Mammary epithelial cell (primary cell): ENCODE measurements at places on chromosomes 4 and X.
A peak's percentile ranks its signal among the peaks of the same experiment; 100 is the strongest.

GRCh38 chr4:54517781-54518444, 139.8 kb upstream of the KIT start:
- DNase-seq, result no peak

DNA sequence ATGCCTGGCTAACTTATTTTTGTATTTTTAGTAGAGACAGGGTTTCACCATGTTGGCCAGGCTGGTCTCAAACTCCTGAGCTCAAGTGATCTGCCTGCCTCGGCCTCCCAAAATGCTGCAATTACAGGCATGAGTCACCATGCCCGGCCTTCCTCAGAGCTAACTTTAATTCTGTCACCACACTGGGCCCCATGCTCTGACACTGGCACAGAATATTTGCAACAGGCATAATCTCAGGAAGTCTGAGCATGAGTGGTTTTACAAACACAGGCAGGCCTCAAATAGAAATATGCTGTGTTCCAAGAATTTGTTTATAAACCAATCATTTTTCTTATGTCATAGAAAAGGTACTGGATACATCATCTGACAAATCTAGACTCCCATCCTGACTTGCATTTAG, 32.7 kb upstream of the FAM9C start:
- DNase-seq, result no peak

GRCh38 chr4:13432453-13432852, 51.7 kb downstream of the RAB28 start:
- DNase-seq, result no peak

DNA sequence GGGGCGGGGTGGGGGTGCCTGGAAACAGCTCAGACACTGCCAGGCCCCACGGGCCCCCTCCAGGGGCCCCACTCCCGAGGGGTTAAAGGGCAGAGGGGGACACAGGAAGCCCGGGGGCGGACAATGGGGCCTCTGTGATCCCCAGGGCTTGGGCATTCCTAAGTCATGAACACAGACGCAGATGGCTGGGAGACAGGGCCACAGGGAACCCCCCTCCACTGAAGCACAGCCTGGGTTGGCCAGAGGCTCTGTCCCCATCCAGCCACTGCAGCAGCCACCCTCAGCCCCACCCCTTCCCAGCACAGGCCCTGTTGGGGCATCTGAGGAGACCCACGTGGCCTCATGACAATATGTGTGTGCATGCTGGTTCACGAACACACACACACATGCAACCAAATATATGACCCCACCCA, 3.9 kb downstream of the L1CAM start:
- DNase-seq, result peak; percentile 50

GRCh38 chr4:48746608-48747362, 33.3 kb downstream of the FRYL start:
- DNase-seq, result peak; percentile 39

DNA sequence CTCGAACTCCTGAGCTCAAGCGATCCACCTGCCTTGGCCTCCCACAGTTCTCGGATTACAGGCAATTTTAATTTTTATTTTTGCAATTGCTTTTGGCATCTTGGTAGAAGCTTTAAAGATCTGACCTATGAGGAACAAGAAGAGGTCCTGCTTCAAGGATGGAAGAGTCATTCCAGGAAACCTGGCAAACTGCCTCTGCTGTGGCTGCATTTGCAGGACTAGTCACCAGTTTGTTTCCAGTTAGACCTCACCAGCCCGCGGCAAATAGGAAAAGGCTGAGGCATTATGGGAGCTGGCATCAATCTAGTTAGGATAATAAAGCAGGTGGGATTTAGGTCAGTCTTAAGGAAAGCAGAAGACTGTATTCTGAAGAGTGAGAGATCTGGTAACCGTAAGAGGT, 51.9 kb upstream of the LAS1L start:
- no peak for DNase-seq

GRCh38 chr4:48506716-48507115, 16.7 kb downstream of the ZAR1 start:
- no peak for DNase-seq

DNA sequence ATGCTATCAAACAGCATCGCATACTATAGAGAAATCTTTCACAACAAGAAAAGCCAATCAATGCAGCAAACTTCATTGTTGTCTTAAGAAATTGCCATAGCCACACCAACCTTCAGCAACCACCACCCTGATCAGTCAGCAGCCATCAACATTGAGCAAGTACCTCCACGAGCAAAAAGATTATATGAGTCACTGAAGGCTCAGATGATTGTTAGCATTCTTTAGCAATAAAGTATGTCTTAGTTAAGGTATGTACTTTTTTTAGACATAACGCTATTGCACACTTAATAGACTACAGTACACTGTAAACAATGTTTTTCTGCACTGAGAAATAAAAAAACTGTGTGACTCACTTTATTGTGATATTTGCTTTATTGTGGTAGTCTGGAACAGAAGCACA, 37.8 kb upstream of the FUNDC1 start:
- peak; percentile 78 for DNase-seq

DNA sequence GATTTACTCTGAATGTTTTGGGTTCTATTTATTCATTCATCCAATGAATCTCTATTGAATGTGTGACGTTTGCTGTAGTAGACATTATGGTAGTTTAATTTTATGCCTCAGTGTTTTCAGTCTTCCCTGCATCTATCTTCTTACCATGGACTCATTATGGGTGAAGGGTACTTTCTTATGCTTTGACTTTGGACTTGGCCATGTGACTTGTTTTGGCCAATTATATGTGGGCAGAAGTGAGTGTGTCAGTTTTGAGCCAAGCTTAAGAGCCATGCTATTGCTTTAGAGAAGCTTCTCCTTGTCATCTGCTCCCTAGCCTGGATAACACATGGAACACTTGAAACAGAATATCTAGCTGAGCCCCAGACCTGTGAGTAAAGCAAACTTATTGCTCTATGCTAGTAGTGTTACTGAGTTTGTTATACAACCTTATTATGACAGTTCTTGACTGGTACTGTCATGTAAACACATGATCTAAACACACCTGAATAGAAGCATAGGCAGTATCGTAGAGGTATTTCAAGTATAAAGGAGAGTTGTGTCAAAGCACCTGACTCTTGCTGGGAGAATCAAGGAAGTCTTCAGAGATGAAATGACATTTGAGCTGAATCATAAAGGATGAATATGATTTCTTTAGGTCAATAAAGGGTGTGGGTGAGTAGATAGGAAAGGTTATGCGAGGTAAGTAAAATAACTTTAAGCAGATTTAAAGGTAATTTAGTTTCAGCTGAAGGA, 128.4 kb downstream of the NAA11 start:
- DNase-seq, result no peak

- DNase-seq, result no peak
These were observed 170.6 kb downstream of the TMA16 start for GRCh38 chr4:163665101-163665500.

DNA sequence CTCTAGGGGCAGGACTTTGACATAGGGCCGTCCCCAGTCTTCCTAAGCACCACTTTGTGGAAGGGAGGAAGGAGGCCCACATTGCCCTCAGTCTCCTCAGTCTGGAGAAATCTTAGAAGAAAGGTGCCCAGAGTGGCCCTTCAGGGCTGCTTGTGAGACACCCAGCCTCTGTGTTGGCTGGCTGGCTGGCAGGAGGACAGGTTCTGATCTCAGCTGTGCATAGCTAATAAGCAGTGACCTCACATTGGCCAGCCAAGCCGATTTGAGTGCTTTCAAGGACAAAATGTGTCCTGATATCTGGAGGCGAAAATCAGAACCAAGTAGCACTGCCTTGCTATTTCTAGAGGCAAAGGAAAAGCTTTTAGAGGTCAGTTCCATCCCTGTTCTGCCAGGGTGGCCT, 211.5 kb downstream of the BCOR start:
- no peak for DNase-seq

DNA sequence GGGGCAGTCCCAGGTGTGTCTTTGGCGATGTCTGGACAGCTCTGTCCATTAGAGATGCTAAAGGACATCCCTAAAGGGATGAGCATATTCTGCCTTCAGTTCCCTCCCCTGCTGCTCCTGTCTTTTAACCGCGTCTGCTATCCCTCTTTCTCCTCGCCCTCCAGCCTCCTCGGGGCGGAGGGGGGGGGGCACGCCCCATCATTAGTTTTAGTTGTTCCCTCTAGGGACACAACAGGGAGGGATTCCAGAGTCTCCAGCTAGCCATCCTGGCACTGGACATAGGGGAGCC, 1.1 kb downstream of the MSL3 start:
- DNase-seq, result no peak

DNA sequence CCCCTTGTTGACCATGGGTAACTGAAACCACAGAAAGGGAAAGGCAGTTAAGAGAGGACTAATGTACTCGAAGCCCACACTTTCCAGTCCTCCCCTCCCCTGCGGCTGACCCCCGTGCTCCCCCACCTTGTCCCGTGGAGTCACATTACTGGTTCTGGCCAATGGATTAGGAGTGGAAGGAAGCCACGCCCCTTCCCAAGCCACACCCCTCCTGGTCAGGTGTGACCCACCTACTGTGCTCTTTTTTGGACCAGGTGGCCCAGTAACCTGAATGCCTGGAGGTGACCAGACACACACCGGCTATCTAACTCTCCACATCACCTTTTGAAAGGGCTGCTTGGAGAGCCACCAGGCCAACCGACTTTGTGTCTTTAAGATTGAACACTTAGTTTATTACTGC, 109.3 kb upstream of the MSX1 start:
- DNase-seq, result no peak

- no peak for DNase-seq
These were observed 45.6 kb upstream of the USP46 start for GRCh38 chr4:52704661-52705060.

GRCh38 chr4:163447481-163447880, 26.1 kb downstream of the TKTL2 start:
- DNase-seq, result no peak

GRCh38 chr4:183449193-183449882, 4.9 kb downstream of the CDKN2AIP start:
- DNase-seq, result no peak

GRCh38 chr4:57504139-57504538, 394.0 kb upstream of the IGFBP7 start:
- no peak for DNase-seq

- no peak for DNase-seq
These were observed 160.2 kb downstream of the PALLD start for GRCh38 chr4:168656946-168657473.

DNA sequence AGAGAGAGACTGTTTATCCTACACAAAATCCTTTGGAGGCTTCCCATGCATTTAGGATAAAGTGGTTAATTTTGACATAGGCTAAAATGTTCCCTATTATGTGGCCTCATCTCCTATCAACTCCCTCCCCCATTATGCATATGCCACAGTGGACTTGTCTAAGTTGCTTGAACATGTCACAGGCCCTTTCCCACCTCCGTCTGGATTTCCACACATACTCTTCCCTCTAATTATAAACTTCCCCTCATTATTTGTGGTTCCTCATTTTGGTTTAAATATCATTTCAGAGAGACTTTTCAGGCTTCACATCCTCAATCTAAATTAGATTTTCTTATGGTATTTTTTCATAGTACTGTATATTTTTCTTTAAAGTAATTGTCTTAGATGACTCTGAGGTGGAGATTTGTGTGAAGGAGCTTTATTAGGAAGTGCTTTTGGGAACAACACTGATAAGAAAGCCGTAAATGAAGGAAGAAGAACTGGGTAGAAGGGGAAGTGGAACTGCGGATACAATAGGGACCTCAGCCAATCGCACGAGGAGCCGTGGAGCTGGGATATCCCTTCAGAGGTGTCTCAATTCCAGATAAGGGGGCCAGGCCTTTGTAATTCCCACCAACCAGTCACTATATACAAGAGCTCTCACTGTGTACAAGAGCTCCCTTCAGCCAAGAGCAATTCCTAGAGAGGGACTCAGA, 7.9 kb downstream of the C4orf17 start:
- no peak for DNase-seq

- no peak for DNase-seq
These were observed 1.0 kb upstream of the ANKRD17 start for GRCh38 chr4:73259571-73260090.

DNA sequence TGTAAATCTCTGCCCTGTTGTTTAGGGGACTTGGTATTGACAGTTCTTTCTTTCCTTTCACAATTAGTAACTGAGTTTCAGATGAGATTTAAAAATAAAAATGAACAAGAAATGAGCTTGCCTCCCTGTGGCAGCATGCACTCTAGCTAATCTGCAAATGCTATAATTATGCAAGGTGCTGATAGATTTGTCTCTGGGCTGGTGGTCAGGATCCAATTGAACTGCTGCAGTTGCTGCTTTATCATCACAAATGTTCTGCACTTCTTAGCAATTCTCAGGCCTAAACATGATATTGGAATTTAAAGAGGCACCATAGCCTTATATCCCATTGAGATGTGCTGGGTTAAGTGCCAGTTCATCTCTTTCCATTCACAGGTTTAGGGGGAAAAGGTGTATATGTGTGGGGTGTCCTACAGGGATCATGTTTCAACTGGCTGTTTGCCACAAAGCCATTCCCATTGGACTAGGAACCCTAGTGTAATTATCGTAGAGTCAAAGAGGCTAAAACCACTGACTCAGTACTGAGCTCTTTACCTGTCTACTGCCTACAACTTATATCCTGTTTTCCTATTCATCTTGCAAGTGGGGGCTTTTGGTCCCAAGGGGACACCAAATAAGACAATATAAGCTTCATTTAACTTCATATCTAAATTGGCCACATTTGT, 260.3 kb upstream of the TEX13A start:
- DNase-seq, result no peak

DNA sequence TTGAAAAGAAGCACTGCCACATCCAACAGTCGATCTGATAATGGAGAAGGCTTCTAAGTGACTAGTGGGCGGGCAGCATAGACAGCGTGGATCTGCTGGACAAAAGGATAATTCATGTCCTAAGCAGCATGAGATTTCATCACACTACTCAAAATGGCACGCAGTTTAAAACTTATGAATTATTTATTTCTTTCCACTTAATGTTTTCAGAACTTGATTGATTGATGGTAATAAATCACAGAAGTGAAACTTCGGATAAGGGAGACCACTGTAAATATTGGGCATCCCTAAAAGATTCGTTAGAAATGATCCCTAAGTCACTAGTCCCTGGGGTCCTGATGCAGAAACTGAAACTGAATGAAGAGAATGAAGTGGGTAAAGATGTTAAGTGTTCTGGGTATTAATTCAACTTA, 93.0 kb upstream of the ANK2 start:
- DNase-seq, result no peak

- DNase-seq, result no peak
These were observed 51.7 kb downstream of the SLC7A11 start for GRCh38 chr4:138190452-138190858.

DNA sequence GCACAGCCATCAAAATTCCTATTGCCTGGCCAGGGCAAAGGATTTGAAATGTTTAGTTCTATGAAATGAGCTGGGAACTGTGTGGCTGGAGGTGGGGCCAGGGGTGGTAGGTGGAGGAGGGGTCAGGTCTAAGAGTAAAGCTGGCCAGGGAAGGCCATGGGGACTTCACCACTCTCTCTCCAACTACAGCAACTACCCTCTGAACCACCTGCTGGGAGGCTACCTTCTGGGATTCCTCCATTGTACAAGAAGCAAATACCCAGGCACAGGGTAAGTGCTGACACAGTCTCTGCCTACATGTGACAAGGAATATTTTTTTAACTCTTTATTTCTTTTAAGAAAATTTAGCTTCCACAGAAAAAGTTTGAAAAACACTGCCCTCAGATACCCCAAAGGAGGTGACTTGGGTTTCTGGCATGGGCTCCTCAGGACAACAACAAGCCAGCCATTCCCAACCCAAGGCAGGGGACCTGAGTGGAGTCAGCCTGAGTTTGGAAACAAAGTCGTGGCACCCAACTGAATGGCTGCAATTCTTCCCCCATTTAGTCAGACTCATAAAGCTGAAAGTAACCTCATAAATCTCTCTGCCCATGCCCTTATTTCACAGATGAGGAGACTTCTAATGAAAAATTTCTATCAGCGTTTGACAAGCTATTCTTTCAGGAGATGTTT, 593.8 kb upstream of the DIPK2B start:
- DNase-seq, result no peak

- no peak for DNase-seq
These were observed 12.0 kb upstream of the PKD2 start for GRCh38 chr4:87995435-87995834.
